NCI-H1105 (cell line): ENCODE measurements at places on chromosomes 7 and 10.
A peak's percentile ranks its signal among the peaks of the same experiment; 100 is the strongest.

DNA sequence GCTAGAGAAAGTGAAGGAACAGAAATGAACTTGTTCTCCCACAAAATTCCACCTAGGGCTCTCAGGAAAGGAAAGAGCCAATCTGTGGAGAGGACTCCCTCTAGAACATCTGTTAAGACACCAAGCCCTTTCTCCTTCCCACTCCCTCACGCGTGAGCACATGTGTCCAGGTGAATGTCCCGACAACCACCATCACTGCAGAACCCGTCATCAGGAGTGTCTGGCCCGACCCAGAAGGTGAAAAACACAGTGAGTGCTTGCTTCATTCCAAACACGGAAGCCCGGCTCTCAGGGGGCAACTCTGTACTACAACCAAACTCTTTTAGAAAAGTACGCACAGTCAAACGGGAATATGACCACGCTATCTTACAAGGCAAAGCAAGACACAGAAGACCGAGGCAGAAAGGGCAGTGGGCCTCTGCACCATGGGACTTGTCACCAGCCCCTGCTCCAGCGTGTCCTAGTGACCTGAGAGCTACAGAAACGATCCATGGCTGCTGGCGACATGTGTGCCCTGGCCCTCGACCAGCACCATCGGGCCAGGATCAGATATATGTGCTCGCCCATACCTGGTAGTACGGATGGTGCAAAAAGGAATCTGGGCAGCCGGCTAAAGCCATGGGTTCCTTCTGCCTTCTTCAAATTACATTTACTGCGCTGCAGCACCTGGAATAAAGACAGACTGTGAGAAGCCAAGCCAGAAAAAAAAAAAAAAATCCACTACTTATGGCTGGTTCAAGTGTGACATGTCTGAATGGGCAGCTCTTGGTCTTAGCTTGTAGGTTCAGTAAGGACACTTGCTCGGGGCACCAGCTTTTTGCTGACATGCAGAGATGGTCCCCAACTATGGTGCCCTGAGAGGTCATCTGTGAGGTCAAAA, 50.8 kb downstream of the GRB10 start:
- no peak for DNase-seq

GRCh38 chr7:24877790-24878311, 102.1 kb downstream of the OSBPL3 start:
- DNase-seq = no peak

DNA sequence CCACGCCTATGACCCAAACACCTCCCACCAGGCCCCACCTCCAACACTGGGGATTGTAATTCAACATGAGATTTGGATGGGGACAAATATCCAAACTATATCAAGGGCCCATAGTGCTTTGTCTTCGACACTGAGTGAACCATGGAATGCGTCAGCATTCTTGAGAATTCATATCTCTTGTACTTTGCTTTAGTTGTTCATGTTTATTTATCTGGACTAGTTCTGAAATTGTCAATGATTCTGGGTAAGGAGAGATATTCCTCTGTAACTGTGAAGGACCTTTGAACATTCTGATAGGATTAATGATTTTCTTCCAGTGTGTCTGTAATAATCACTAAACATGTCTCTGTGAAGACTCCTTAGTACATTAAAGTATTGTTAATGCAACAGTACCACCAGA, 374.8 kb downstream of the LRMDA start:
- no peak for DNase-seq

DNA sequence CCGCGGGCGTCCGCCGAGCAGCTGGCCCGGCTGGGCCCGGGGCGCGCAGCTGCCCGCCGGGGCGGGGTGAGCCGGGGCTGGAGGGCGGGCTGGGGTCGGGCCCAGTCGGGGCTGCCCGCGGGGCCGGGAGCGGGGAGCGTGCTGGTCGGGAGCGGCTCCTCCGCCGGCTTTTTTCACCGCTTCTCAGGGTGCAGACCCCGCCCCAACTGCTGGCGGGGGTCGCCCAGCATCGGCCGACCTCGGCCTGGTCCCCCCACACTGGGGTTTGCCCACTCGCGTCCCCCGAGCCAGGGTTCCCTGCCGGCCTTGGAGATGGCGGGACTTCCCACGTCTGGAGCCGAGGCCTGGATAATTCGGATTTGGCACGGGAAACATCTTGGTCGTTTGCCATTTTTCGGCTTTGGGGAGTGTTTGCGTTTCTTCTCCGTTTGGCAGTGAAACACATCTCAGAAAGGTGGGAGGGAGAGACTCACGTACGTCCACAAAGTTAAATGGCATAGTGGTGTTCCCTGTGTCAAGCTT, 432 bp downstream of the TMEM248 start:
- DNase-seq = peak; percentile 2

GRCh38 chr10:76231286-76231934, 800.0 kb downstream of the LRMDA start:
- DNase-seq = no peak
